ENCODE measurements at places on chromosomes 7 and 10.

DNA sequence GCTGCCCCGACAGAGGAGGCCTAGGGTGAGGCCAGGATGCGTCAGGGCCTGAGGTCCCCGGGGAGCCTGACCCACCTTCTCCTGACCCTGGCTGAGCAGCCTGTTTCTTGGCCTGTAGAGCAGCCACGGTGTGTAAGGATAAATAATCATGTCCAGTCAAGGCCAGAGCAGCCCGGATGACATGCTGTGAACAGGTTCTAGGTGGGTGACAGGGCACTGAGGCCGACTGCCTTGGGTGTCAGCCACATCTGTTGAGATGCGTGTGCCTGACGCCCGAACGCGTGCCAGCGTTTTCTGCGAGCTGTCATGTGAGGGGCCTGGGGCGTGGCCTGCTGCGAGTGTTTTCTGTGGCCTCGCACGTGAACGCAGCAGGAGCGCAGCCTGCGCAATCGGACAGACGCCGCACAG lies 118.3 kb downstream of the FAM53B start:
- no peak for DNase-seq

GRCh38 chr10:69624245-69624786 lies 5.7 kb upstream of the FAM241B start:
- no peak for DNase-seq

- no peak for DNase-seq
Observed at GRCh38 chr10:35488228-35488627, 116.9 kb upstream of the GJD4 start.

GRCh38 chr10:100216006-100216405 lies 13.4 kb downstream of the CHUK start:
- DNase-seq = no peak

DNA sequence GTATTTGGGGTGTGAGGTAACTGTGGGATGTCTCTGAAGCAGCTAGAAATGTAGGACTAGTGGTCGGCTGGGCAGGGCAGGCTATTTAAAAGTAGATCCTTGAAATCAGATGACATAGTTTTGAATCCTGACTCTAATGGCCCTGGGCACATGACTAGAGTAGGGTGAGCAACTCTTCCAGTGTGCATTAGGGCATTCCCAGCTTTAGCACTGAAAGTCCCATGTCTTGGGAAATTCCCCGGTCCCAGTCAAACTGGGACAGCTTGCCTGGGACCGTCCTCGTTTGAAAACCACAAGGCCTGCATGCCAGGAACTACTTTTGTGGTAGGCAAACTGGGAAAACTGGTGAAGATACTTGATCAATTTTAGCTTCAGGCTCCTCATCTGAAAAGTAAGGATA lies 255.3 kb downstream of the PTEN start:
- DNase-seq = no peak

DNA sequence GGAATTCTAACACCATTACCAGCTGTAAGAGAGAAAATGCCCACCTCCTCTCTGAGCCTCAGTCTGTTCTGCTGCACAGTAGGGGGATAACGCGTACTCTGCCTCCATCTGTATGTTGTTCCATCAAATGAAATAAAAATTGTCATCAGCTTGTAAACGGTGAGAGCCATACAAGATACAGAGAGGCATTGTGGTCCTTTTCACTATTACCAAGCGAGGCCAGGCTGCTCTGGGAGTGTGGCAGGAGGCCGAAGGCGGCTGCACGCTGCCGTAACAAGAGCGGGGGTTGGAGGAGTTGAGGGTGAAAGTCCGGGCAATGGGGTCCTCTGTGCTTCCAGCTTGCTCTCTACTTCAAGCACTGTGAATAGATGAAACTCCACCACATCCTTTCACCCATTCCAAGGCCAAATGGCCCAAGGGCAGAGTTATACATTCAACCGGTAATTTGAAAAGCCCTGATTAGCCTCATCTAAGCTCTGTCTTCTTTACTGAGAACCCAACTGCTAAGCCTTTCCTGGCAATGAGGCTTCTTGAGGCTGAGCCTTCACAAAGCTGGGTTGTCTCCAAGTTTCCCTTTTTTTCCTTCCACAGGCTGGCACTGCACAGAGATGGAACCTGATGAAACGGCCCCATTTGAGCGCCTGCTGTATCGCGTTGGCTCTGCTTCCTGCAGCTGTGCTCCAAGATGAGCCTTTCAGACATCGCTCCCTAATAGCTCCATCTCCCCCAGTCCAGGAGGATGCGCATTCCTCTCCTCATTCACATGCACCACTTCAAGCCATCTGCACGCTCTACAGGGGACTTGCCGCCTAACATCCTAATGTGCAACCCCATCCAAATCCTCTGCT lies 47.2 kb downstream of the PYROXD2 start:
- no peak for DNase-seq

DNA sequence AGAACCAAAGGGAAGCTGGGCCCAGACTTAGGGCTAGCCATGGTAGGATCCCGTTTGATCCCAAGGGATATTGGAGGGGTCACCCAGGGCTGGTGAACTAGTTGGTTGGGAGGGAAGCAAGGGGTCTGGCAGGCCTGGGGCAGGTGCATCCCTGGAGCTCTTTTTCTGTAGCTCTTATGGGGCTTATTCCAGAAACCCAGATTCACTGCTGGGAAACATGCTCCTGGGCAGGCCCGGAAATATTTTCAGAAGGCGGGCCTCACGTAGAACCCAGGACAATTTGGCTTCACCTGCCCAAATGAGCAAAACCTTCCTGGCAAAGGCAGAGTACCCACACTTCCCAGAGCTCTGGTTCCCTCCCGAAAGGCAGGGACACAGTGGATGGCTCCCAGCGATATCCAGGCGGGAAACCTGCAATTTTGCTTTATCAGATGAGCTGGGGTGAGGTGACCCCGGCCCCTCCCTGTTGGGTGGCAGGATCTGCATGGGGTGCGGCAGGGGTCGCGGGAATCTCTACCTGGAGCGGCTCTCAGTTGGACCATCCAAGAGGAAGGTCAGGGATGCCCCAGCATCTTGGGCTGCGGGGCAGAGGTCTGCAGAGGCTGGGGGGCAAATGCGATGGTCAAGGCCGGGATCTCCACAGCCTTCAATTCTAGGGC lies 533.9 kb downstream of the TCERG1L start:
- no peak for DNase-seq

DNA sequence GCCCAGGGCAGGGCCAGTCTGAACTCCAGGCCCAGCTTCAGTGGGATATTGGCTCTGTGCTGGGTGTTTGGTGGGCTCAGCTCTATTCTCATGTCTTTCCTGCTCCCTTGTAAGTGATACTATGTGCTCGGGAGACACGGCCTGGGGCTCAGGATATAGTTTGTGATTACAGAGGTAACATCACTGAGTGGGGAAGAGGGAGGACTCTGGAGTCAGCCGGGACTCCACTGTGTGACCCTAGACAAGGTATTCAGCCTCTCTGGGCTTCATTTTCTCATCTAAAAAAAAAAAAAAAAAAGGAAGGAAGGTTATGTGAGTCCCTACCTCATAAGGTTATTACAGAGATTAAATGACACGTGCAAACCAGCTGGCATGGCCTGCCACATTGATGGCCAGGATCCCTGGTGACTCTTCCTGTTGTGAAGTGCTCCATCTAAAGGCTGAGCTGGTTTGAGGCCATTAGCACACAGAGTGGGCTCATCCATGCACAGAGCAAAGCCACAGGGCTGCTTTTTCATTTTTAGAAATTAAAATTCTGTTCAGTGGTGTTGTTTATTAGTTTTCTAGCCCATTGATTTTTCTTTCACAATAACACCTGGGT lies 15.7 kb downstream of the SLC13A4 start:
- DNase-seq = no peak

DNA sequence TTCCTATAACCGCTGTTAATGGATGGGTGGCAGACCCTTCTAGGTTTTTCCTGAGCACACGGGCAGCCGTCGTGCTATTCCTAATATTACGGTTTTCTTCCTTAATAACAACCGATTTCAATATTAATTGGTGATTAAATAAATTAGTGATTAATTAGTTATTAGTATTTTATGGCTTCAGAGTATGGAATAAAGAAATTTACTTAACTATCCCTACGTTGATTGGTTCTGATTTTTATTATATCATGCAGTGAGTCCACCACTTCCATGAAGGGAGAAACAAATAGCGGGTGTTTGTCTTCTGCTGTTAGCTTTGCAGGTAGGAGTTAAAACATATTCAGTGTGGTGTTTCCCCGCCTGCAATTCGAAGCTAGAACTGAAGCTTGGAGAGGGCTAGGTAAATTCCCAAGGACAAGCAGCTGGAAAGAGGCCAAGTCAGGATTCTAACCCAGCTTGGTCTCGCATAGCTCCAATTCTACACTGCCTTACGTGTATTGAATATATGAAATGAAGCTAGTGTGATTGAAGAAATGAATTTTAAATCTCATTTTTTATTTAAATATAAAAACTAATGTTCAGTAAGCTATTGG lies 928 bp upstream of the CSTF2T start:
- DNase-seq = no peak

GRCh38 chr7:134741907-134742635 lies 37.4 kb upstream of the CALD1 start:
- no peak for DNase-seq

DNA sequence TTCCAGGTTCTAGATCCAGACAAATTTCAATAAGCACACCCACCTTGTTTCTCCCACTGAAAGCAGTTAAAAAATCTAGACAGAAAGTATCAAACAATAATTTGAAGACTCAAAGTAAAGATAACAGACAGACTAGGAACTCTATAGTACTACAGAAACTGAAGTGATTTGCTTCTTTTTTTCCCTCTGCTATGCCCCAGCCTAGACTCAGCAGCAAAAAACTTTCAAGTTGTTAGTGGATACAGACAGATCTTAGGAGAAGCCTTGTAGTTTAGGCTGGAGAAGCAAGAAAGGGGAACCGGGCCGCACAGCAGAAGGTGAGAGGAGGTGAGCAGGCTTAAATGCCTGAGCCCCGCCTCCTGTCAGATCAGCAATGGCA lies 65.1 kb downstream of the IGF2BP3 start:
- no peak for DNase-seq

GRCh38 chr7:143884969-143885559 lies 16.9 kb downstream of the TCAF1 start:
- no peak for DNase-seq

DNA sequence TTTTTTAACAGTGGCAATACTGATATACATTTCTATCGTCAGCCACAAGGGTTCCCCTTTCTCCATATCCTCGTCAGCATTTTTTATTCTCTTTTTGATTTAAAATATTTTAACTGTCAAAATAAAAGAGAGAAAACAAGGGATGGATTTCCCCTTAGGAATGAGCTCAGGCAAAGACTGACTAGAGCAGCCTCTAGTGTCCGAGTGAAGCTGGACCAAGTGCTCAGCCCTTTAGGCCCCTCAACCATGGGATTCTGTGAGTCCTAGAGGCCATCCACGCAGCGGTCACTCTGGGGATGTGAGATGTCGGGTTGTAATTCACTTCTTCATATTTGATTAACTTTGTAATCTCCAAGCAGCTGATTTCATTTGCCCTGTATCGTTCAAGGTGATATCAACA lies 137.4 kb upstream of the RNF32 start:
- DNase-seq = no peak

DNA sequence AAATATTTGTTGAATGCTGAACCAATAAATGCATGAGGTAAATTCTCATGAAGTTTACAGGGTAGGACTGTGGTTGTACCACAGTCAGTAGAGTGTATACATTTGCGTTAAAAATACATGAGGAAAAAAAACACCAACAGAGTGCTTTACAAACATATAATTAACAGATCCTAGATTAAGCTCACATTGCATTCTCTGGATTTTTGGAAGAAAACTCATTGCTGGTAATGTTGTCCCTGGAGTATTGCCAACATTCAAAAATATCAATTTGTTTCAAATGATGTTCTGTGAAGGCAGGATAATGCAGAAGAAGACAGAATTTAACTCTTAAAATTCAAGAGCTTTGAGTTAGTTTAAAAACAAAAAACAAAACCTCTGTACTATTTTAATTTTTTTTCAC lies 95.5 kb downstream of the MBL2 start:
- DNase-seq = no peak

- DNase-seq = no peak
Observed at GRCh38 chr7:19674266-19674960, 34.4 kb downstream of the POLR1F start.

DNA sequence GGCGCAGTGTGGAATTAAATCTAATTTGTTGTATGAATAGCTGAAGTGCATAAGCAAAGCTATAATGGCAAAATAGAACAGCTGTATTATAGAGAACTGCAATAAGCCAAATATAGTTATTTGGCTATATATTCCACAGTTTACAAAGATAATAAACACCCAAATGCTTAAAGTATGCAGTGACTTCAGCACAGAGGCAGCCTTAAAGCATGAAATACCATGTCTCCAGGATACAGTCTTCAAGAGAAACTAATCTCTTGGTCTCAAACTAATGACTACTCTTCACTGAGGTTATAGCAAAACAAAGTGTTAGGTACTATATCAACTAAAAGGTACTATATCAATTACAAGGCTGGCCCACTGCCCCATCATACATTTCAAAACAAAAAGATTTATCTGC lies 48.0 kb downstream of the NT5C2 start:
- DNase-seq = no peak

DNA sequence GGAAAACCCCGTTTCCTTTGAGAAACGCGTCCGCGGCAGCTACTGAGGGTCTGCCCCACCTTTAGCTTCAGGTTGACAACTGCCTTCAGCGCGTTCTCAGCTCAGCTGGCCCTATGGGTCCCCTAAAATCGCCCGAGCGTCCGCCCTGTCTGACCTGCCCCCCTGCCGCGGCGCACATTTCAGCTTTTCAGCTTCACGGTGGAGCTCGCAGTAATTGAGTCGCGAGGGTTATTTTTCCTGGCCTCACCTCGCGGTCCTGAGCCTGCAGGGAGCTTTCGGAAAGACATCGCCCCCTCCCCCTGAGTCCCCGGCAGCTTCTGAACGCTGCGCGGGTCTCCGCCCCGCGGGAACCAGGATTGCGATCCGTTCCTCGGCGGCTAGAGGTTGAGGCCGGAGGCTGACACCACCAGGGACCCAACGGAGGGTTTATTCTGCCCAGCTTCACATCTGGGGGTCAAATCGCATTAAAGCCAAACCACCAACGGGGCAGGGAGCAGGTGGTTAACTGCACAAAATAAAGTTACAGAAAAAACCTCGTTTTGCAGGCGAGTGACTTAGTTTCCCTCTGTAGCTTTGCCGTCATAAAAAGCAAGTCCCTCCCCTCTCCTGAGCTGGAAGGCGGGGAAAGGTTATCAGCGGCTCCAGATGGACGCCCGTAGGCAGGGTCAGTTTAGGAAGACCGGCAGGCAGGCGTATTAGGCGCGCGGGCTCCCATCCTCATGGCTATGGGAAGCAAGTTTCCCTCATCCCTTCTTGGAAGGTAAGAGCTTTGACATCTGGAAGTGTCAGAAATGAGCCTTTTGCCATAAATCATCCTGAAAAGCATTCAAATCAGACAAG lies 11.0 kb downstream of the TWIST1 start:
- DNase-seq = no peak
